ENCODE measurements at places on chromosomes 5 and 9.
A peak's percentile ranks its signal among the peaks of the same experiment; 100 is the strongest.

DNA sequence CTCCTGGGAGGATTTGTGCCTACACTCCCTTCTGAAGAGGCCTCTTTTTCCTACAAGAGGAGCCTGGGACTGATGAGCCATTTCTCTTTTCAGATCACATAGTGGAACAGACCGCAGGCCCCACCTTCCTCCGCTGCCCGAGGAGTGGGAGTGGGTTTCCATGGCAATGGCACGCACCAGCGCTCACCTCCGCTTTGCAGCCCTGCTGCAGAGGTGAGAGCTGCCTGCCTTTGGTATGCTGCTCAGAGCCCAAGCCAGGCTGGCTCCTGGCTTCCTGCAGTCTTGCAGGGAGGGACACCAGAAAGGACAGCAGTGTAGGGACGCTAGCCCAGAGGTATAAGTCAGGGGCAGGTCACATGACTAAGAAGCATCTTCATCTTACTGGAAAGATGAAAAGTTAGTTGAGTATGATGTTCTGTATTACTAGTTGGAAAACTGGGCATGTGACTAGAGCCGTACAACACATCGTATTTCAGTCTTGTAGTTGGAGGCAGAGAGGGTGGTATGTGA, 12.4 kb downstream of the PTTG1 start:
- peak; percentile 37 for DNase-seq
- no peaks in the 10 kb centered on the region for H3K27me3 ChIP-seq
- H3K36me3 ChIP-seq: peaks cover 8% of the 10 kb centered on the region
- H3K4me1 ChIP-seq: peaks cover 4% of the 10 kb centered on the region
- no peak overlapping the region for H3K27ac ChIP-seq
- H3K4me3 ChIP-seq: no peak overlapping the region

DNA sequence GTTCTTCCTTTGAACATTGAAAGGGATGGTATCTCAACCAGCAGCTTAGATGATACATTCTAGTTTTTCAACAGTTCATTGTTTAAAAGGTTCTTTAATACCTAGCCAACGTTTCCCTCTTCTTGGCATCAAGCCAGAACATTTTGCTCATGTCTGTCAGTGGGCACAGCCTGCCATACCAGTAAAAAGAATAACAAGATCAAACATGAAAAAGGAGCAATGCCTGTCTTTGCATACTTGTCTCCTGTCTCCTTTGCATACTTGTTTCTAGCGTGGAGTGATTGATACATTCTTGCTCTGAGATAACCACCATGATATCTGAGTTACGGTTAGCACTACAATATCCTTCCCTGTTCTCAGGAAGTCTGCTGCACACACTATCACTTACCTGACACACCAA, 248.6 kb upstream of the DAPK1 start:
- H3K4me3 ChIP-seq: no peak overlapping the region
- no peaks in the 10 kb centered on the region for H3K36me3 ChIP-seq
- H3K27ac ChIP-seq: no peak overlapping the region
- DNase-seq: no peak

DNA sequence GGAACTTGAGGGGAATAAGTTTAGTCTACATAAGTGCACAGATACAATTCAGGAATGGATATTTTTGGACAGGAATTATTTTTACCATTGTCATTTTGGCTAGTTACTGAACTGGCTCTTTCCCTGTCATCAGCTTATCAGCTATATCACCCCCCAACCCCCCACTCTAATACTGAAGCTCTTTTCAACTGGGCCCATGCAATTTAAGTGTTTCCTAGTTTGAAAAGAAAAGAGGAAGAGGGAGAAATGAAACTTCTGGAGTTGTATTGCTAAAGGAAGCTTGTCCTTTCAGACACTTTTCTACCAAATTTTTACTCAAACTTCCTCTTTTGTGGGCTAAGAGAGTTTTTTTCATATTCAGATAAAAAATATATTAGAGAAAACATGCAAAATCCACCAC, 18.5 kb upstream of the TIMD4 start:
- H3K4me1 ChIP-seq: no peaks in the 10 kb centered on the region
- no peaks in the 10 kb centered on the region for H3K36me3 ChIP-seq
- no peaks in the 10 kb centered on the region for H3K27me3 ChIP-seq
- H3K27ac ChIP-seq: no peak overlapping the region

DNA sequence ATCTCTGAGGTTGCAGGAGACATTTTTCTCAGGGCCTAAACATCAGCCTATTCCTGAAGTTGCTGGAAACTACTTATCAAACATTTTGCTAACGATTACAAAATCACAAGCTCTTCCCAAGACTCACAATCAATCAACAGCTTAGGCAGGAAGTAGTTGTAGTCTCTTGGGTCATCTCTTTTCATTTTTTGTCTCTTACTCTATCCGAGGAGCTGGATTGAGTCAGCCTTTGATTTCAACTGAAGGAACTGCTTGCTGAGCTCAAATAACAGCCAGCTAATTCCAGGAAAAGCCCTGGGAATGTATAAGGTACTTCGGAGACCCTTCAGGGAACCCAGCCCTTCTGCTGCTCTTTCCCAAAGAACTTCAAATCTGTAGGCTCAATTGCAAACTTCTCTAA, 398.9 kb downstream of the PLK2 start:
- H3K4me3 ChIP-seq: no peak overlapping the region
- DNase-seq: no peak
- no peak overlapping the region for H3K27ac ChIP-seq
- peaks cover 10% of the 10 kb centered on the region for H3K4me1 ChIP-seq

GRCh38 chr5:56270058-56270457, 36.9 kb upstream of the ANKRD55 start:
- no peak overlapping the region for H3K27ac ChIP-seq
- DNase-seq: no peak
- H3K36me3 ChIP-seq: no peaks in the 10 kb centered on the region

DNA sequence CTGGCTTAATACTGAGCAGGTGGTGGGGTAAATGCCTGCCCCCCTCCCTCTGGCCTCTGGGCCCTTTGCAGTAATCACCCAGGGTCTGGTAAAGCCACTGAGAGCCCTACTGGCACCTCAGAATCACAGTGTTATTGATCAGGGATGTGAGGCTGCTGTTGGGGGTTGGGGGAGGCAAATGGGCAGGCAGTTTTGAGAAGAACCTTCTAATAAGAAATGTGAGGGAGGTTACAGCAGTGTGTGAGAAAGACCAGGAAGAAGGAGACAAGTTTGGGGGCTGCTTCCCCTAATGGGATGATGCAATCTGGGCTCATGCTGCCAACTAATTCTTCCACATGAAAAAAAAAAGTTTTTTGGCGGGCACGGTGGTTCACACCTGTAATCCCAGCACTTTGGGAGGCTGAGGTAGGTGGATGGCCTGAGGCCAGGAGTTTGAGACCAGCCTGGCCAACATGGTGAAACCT, 3.1 kb upstream of the B4GALT7 start:
- H3K36me3 ChIP-seq: peaks cover 31% of the 10 kb centered on the region
- H3K27ac ChIP-seq: no peak overlapping the region
- DNase-seq: no peak
- peaks cover 21% of the 10 kb centered on the region for H3K27me3 ChIP-seq

DNA sequence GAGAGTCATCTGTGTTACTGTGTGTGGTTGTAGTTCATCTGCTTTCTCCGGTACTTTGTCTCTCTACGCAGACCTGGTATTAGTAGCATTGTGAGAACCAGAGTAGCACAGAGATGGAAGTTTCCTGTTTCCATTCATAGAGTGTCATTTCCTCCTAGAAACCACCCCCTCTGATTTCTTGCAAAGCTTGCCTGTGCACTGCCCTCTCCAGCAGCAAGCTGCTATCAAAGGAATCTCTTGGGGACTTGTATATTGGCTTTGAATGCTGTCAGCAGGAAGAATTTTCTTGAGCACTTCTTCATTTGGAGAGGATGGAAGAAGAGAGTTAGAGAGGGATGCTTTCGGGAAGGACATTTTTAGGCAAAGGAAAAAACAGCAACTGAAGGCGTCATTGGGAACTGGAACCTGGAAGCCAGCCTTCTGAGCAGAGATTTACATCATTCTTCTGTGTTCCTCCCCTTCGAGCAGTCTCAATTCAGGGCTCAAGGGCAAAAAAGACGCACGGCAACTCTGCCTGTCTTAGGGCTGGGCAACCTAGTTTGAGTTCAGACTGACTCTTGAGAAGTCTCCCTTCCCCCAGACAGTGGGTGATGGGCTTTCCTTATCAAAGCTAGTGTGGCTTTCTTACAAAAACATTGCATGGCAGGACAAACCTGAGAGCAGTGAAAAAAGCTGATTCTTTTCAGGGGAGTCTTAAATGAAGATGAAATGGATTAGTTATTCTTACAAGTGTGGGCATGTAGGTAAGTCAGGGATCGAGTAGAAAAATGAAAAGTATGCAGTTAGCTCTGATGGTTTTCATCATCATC, 226.3 kb downstream of the AOPEP start:
- H3K4me1 ChIP-seq: peaks cover 52% of the 10 kb centered on the region
- no peak for DNase-seq
- 0 out of 2 replicates have a peak, but pooled peaks cover 3% of the 10 kb centered on the region for H3K36me3 ChIP-seq
- H3K27me3 ChIP-seq: no peaks in the 10 kb centered on the region
- H3K4me3 ChIP-seq: no peak overlapping the region
